CD4-positive, alpha-beta T cell (primary cell): ENCODE measurements at places on chromosomes 7 and 10.

- H3K27me3 ChIP-seq = peaks cover 7% of the 10 kb centered on the region
- H3K27ac ChIP-seq = no peak overlapping the region
- no peaks in the 10 kb centered on the region for H3K36me3 ChIP-seq
- no peaks in the 10 kb centered on the region for H3K4me1 ChIP-seq
These were observed 106.1 kb downstream of the POU6F2 start for GRCh38 chr7:39083781-39084180.

DNA sequence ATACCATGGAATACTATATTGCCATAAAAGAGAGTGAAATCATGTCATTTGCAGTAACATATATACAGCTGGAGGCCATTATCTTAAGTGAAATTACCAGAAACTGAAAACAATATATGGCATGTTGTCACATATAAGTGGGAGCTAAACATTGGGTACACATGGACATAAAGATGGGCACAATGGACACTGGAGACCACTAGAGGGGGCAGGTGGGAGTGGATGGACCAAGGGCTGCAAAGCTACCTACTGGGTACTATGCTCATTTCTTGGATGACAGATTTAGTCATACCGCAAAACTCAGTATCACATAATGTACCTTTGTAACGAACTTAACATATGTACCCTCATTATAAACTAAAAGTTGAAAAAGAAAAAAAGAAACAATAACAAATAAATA lies 1167.6 kb downstream of the NXPH1 start:
- no peak overlapping the region for H3K4me3 ChIP-seq
- H3K36me3 ChIP-seq = no peaks in the 10 kb centered on the region
- no peaks in the 10 kb centered on the region for H3K4me1 ChIP-seq
- H3K27me3 ChIP-seq = no peaks in the 10 kb centered on the region

DNA sequence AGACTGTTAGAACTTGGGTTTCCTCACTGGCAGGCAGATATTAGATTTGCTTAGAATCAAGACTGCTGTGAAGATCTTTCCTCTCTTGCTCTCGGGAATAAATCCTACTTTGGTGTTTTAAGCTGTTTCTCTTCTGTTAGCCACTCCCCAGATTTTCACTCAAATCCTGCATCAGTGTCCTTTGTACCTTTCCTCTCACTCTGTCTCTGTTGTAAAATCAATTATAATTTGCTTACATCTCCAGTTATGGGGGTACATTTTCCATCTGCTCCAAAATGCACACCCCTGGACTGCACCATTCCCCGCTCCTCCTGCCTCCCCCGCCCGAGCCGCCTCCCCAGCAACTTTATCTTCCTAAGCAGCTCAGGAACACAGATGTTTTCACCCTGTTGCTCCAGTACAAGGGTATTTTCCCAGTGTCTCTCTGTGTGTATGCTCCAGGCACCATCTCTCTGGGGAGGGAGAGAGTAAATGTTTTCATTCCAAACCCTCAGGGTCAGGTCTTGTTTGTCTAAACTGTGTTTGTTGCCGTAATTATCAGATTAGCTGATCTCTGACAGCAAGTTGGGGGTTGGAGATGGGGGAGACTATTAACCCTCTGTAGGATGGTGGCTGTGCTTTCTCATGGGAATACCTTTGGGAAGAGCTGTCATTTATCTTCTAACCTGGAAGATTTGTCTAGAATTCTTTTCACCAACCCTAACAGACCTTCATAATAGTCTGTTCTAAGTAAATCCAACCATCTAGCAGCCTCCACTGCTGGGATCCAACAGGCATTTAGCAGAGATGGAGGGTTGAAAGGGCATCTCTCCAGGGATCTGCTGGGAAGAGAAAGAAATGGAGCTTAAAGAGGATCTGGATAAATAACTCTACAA lies 20.4 kb upstream of the GOT1 start:
- no peak overlapping the region for H3K27ac ChIP-seq
- no peak overlapping the region for H3K4me3 ChIP-seq
- H3K4me1 ChIP-seq = no peaks in the 10 kb centered on the region
- H3K27me3 ChIP-seq = peaks cover 25% of the 10 kb centered on the region
- no peaks in the 10 kb centered on the region for H3K36me3 ChIP-seq
- DNase-seq = no peak

DNA sequence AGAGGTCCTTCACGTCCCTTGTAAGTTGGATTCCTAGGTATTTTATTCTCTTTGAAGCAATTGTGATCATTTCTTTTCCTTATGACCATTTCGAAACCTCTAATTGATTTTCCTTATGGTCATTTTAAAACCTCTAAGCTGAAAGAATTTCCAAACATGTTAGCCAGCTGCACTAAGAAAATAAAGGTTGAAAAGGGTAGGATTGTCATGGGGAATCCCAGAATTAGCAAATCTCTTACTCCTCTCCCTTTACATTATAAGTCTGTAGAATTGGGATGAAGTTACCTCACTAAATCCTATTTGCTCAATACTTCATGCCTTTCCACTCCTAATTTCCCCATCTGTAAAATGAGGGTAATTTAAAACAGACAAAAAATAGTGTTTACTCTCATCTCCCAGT lies 79.5 kb downstream of the FAM185A start:
- H3K27ac ChIP-seq = no peak overlapping the region
- no peaks in the 10 kb centered on the region for H3K27me3 ChIP-seq
- no peak overlapping the region for H3K4me3 ChIP-seq
- no peaks in the 10 kb centered on the region for H3K4me1 ChIP-seq

DNA sequence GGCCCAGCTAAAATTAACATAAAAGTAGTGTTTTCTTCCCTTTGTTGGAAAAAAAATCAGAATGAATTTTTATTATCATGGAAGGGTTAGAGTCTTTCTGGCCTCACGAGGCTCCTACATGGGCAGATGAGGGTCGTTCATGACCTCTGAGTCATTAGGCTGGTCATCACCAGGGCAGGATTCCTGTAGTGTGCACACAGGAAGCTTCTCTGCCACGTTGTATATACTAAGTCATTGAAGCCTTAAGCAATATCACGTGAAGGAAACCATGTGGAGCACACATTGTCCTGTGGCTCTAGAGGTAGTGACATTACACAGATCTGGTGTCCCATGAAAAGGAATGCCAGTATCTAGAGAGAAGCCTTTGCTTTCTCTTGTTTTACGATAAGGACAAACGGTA lies 84.7 kb upstream of the C1QL3 start:
- no peaks in the 10 kb centered on the region for H3K27me3 ChIP-seq
- H3K4me3 ChIP-seq = no peak overlapping the region
- no peak for DNase-seq

DNA sequence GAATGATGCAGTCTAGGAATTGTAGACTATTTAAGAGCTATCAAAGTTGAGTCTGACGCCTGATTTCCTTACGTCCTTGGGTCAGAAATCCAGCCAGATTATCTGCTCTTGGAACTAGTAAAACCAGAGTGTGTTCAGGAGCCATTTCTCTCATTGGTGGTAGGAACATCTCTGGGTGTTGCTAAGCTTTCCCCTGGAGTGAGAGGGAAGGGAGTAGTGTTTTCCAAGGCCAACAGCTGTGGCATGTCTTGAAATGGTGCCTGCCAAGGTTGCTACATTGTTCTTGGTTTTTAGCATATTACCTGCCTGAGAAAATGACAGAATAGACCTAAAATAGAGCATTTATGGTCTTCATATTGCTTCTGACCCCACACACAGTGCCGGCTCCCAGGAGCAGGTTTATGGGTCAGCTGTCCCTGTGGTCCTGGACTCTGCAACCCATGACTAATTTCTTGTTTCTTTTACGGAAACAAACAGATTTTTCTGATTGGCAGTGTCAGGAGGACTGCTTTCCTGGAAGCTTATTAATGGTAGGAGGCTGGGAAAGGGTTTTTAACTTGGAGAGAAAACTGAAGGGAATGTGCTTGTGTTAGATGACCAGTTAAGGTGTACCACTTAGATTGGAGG lies 17.5 kb downstream of the GBF1 start:
- H3K27ac ChIP-seq = no peak overlapping the region
- DNase-seq = no peak
- H3K4me3 ChIP-seq = no peak overlapping the region

GRCh38 chr7:150838965-150839650 lies 13.2 kb upstream of the AOC1 start:
- H3K27me3 ChIP-seq = peaks cover 1% of the 10 kb centered on the region
- no peak overlapping the region for H3K27ac ChIP-seq
- H3K36me3 ChIP-seq = no peaks in the 10 kb centered on the region

- H3K27ac ChIP-seq = no peak overlapping the region
- no peak for DNase-seq
- no peaks in the 10 kb centered on the region for H3K4me1 ChIP-seq
- H3K27me3 ChIP-seq = peaks cover 8% of the 10 kb centered on the region
- no peak overlapping the region for H3K4me3 ChIP-seq
These were observed 10.4 kb downstream of the HTR7 start for GRCh38 chr10:90847436-90847835.

DNA sequence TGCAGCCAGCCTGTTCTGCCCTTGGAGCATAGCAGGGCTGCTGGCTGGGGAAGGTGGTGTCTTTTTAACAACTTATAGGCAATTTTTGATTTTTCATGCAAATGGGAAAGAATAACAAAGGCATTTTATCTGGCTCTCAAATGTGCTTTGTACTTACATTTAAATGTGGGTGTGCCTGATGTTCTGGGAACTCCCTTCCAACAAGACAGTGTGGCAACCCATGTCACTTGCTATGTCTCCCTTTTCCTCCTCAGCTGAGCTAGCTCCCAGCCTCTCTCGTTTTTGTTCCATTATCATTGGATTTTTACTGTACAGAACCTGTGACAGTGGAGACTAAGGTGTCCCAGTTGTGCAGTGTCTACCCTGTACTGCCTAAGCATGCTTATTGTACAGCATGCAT lies 93.5 kb upstream of the PDCD4 start:
- DNase-seq = no peak
- no peak overlapping the region for H3K4me3 ChIP-seq
- no peaks in the 10 kb centered on the region for H3K36me3 ChIP-seq
- H3K4me1 ChIP-seq = peaks cover 7% of the 10 kb centered on the region
- H3K27ac ChIP-seq = no peak overlapping the region

GRCh38 chr7:28939367-28939766 lies 18.8 kb downstream of the TRIL start:
- H3K36me3 ChIP-seq = no peaks in the 10 kb centered on the region
- H3K27ac ChIP-seq = no peak overlapping the region
- H3K27me3 ChIP-seq = no peaks in the 10 kb centered on the region

- DNase-seq = no peak
- no peaks in the 10 kb centered on the region for H3K27me3 ChIP-seq
- H3K4me1 ChIP-seq = peaks cover 15% of the 10 kb centered on the region
These were observed 27.0 kb downstream of the AOC1 start for GRCh38 chr7:150879345-150879744.

- DNase-seq = no peak
- H3K27me3 ChIP-seq = no peaks in the 10 kb centered on the region
- no peaks in the 10 kb centered on the region for H3K36me3 ChIP-seq
- no peak overlapping the region for H3K27ac ChIP-seq
- no peak overlapping the region for H3K4me3 ChIP-seq
These were observed 791.4 kb downstream of the PCDH15 start for GRCh38 chr10:54009672-54010071.

DNA sequence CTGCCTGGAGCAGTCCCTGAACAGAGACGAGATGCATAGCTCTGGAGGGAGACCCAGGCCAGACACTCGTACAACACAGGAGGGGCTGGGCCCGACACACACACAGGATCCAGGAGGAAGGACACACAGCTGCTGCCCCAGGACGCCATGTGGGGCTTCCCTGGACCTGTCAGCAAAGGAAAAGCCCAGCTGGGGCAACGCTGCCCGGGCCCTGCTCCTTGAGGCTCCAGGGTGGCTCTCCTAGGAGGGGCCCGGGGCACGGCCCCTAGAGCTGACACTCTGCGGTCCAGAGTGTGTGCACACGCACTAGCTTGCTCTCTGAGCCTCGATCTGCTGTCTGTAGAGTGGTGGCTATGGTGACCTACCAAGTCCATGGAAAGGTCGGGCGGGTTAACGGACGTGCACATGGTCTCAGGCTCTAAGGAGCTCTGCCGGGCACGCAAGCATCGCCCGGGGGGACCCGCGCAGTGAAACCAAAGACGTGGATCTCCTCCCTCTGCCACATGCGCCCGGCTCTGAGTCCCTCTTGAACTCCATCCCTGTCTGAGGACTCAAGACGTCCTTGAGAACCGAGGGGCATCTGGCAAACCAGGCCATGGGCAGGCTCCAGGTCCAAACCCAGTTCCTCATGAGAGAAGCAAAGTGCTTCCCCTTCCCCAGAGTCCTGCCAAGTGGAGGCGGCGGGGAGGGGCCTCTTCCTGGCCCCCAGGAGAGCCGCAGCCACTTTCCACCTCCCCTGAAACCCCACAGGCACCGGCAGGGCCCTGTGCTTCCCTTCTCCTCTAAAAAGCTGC lies 279.0 kb downstream of the ELFN1 start:
- no peak overlapping the region for H3K27ac ChIP-seq
- H3K36me3 ChIP-seq = no peaks in the 10 kb centered on the region
- peaks cover 25% of the 10 kb centered on the region for H3K4me1 ChIP-seq
- no peak overlapping the region for H3K4me3 ChIP-seq
- H3K27me3 ChIP-seq = no peaks in the 10 kb centered on the region

- H3K36me3 ChIP-seq = no peaks in the 10 kb centered on the region
- H3K4me3 ChIP-seq = no peak overlapping the region
- no peak for DNase-seq
- H3K27me3 ChIP-seq = no peaks in the 10 kb centered on the region
- H3K27ac ChIP-seq = no peak overlapping the region
These were observed 563.6 kb upstream of the SEMA3D start for GRCh38 chr7:85750454-85750949.

DNA sequence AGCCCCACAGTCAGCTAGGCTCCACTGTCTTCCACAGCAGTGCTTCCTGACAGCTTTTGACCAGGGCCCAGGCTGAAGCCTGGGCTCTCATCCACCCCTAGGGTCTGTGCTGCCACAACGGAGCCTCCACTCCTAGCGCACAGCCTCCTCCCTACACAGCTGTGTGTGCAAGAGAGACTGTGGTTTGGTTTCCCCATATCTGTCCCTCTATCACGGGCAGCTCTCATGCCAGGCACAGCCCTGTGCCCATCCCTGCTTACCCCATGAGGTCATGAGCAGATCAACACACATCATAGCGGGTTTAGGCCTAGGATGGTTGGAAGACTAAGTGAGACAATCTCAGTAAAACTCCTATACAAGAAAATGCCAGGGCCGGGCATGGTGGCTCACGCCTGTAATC lies 61.7 kb upstream of the PLXNA4 start:
- H3K4me3 ChIP-seq = no peak overlapping the region
- no peak for DNase-seq
- no peaks in the 10 kb centered on the region for H3K27me3 ChIP-seq
- no peaks in the 10 kb centered on the region for H3K36me3 ChIP-seq

GRCh38 chr10:4850397-4850796 lies 24.4 kb downstream of the AKR1E2 start:
- no peaks in the 10 kb centered on the region for H3K27me3 ChIP-seq
- no peak overlapping the region for H3K27ac ChIP-seq
- peaks cover 9% of the 10 kb centered on the region for H3K4me1 ChIP-seq
- DNase-seq = no peak
- H3K36me3 ChIP-seq = no peaks in the 10 kb centered on the region
